Breast epithelium (tissue), 4 donors: ENCODE measurements at places on chromosomes 5 and 9. TPM values are rescaled to one million over a fixed set of nuclear protein-coding genes. Genes with fewer than 3 reads are reported as not detected.

SLC46A2 gene
- 0.16 TPM for total RNA-seq

THBS4 gene
- 6.0 TPM for total RNA-seq

HEXB gene
- total RNA-seq = 218 TPM

C7 gene
- total RNA-seq = 90.1 TPM

CARTPT gene
- not detected for total RNA-seq

CDX1 gene
- total RNA-seq = not detected

CNTNAP3 gene
- total RNA-seq = 2.6 TPM

C9orf153 gene
- total RNA-seq = 0.80 TPM

RUSC2 gene
- 17.1 TPM for total RNA-seq

PCDHGA10 gene
- total RNA-seq = 10.5 TPM

LHX3 gene
- total RNA-seq = not detected

LRRC70 gene
- 9.5 TPM for total RNA-seq

SMIM15 gene
- total RNA-seq = 34.0 TPM
